CD4-positive, alpha-beta memory T cell (primary cell): ENCODE measurements at places on chromosomes 11 and 22. TPM values are rescaled to one million over a fixed set of nuclear protein-coding genes. Genes with fewer than 3 reads are reported as not detected.

MYOD1 gene
- not detected for total RNA-seq

MOV10L1 gene
- not detected for total RNA-seq

ZP1 gene
- 0.33 TPM for total RNA-seq

EML3 gene
- total RNA-seq, result 201 TPM

OR51B2 gene
- total RNA-seq, result not detected

ART5 gene
- not detected for total RNA-seq

CST6 gene
- total RNA-seq, result not detected

C11orf91 gene
- total RNA-seq, result 0.49 TPM

PDGFD gene
- not detected for total RNA-seq

FAM180B gene
- total RNA-seq, result not detected

TMPRSS13 gene
- total RNA-seq, result 4.0 TPM

SLN gene
- not detected for total RNA-seq
